Muscle of back (tissue), 13 donors: ENCODE measurements at places on chromosomes 4 and X.

- DNase-seq = no peak
These were observed 173.1 kb upstream of the KLF3 start for GRCh38 chr4:38490753-38491446.

GRCh38 chr4:67366311-67366861, 178.9 kb downstream of the CENPC start:
- no peak for DNase-seq

DNA sequence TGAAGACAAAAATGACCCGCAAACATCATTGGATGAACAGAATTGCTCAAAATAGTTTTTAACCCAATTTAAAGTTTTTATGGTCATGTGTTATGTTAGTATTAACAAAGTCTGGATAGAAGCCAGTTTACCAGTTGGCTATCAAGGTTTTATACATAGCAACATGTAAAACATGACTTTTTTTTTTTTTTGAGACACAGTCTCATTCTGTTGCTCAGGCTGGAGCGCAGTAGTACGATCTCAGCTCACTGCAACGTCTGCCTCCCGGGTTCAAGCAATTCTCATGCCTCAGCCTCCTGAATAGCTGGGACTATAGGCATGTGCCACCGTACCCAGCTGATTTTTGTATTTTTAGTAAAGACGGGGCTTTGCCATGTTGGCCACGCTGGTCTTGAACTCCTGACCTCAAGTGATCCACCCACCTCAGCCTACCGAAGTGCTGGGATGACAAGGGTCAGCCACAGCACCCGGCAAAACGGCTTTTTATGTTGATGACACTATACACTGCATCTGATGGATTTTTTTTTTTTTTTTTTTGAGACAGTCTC, 3.4 kb downstream of the SAT1 start:
- no peak for DNase-seq

DNA sequence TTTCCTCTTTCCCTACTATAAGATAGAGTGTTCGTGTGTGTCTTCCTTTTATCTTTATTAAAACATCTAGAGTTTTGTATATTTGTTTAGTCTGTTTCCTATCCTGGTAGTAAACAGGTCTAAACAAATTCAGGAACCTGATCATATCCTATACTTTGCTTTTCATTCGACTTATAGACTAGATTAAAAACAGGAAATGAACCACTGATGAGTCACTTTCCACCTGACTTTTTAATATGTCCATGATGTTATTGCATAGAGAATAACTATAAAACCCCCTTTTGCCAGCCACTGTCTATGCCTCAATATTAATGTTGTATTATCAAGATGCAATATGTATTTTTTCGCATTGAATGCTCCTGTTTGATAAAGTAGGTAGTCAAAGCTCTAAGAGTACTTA, 1794.0 kb downstream of the STIM2 start:
- no peak for DNase-seq

- peak; percentile 1 for DNase-seq
These were observed 29.3 kb upstream of the FAM47C start for GRCh38 chrX:36978886-36979285.

- no peak for DNase-seq
These were observed 700.5 kb downstream of the TRIML1 start for GRCh38 chr4:188839704-188840103.

- no peak for DNase-seq
These were observed 39.9 kb upstream of the MAP3K15 start for GRCh38 chrX:19555236-19555635.

- peak; percentile 51 for DNase-seq
These were observed 331.1 kb upstream of the SLC7A11 start for GRCh38 chr4:138573246-138573645.

DNA sequence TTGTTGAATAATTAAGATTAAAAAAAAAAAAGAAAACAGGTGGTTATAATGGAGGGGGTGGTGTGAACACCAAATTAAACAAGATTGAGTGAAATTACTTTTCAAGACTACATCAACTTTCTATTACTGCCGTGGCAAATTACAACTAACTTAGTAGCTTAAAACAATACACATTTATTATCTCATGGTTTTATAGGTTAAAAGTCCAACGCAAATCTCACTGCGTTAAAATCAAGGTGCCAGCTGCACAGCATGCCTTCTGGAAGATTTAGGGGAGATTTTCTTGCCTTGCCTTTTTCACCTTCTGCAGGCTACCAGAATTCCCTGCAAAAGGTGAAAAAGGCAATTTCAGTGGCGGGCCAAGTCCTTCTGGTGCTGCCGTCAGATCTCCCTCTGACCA, 58.5 kb downstream of the ATXN3L start:
- no peak for DNase-seq

GRCh38 chrX:22081475-22082092, 49.5 kb downstream of the PHEX start:
- no peak for DNase-seq

- peak; percentile 45 for DNase-seq
These were observed 18.4 kb upstream of the CC2D2A start for GRCh38 chr4:15451181-15451865.

GRCh38 chr4:146469022-146469421, 52.7 kb downstream of the SLC10A7 start:
- no peak for DNase-seq

- DNase-seq = no peak
These were observed 156.1 kb downstream of the ZNF330 start for GRCh38 chr4:141376769-141377168.

DNA sequence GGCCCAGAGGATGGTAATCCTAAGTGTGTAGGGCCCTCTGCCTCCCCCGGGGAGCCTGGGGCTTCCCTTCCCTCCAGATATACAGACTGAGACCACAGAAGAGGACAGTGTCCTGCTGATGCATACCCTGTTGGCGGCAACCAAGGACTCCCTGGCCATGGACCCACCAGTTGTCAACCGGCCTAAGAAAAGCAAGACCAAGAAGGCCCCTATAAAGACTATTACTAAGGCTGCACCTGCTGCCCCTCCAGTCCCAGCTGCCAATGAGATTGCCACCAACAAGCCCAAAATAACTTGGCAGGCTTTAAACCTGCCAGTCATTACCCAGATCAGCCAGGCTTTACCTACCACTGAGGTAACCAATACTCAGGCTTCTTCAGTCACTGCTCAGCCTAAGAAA, 1.9 kb downstream of the TRO start:
- DNase-seq = peak; percentile 9

DNA sequence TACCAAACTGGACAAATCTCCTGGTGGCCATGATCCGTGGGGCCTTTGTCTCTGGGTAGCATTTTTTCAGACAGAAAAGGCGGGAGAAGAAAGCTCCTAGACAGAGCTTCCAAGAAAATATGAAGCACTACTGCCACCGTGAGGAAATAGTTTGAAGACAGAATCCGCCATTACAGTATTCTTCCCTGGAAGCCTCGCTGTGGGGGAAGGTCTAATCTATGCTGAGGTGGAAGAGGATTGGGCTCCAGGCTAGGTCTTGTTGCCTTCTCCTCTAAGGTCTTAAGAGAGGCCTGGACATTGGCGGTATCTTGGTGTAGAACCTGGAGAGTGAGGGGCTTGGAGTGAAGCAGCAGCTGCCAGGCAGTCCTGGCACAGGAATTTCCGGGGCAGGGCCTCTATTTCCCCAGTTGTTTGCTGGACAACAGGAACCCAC, 218.9 kb downstream of the OR13H1 start:
- DNase-seq = peak; percentile 89

DNA sequence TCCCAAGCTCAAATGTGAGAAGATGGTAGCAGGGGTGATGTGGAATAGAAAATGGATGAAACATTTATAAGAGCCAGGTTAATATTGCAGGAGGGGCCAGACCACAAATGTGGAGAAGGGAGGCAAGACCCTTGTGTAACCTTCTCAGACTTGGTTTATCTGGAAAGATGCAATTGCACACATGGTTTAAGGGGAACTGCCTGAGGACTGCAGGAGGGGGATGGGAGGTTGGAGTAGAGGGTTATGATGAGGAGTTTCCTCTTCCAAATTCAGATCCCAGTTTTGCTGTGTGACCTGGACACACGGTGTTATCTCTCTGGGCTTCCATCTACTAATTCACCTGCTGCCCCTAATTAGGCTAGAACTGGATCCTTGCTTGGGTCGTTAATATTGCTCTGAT, 46.1 kb downstream of the RAB40AL start:
- DNase-seq = no peak

DNA sequence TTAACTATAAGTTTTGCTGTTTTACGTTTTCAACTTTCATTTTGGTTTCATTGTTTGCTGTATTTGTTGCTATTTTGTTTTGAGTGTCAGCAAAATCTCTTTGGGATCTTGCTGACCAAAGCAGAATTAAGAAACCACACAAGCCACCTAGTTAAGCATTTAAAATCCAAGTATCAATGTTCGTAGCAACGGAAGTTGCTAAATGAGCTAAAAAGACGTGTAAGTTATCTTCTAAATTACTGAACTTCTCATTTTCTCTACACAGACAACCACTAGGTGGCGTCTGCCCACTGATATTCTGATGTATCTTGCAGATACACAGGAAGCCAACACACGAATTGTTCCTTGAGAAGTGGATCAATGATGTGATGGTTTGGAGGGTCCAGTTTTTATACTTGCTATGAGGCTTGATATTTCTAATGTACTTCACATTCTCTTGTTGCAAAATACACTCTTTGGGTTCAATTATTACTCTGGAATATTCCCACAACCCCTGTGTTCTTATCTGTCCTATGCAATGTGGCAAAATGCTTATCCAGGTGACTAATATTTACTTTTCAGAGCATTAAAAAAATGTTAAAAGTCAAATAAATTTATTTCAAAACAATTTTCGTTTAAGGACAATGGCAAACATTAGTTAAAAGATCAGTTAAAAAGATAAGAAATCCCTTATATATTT, 250.5 kb downstream of the TECRL start:
- peak; percentile 76 for DNase-seq

DNA sequence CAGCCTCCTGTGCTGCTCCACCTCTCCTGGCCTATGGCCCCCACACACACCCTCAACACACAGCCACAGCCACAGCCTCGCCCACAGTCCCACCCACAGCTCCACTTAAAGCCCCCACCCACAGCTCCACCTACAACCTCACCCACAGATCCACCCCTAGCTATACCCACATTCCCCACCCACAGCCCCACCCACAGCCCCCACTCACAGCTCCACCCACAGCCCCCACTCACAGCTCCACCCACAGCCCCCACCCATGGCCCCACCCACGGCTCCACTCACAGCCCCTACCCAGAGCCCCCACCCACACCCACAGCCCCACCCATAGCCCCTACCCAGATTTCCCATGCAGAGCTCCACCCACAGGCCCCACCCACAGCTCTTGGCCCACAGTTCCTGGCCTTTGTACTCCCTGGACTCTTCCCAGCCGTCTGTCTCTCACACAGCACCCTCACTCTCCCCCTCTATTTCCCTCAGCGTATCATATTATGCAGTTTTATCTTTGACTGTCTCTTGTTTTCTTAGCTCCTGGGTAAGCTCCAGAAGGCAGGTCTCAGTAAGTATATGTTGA, 322.5 kb downstream of the EVC2 start:
- DNase-seq = no peak

DNA sequence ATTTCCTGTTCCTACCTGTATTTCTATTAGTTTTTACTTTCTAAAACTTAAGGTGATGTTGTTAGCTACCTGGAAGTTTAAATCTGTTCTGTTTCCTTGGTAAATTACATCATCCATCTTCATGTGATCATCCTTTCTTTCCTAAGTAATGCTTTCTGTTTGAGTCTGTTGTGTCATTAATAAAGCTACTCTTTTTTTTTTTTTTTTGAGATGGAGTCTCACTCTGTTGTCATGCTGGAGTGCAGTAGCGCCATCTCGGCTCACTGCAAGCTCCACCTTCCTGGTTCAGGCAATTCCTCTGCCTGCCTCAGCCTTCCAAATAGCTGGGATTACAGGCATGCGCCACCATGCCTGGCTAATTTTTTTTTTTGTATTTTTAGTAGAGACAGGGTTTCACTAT, 73.3 kb downstream of the FIP1L1 start:
- no peak for DNase-seq

GRCh38 chrX:116277351-116278225, 107.0 kb downstream of the AGTR2 start:
- DNase-seq = peak; percentile 38

- DNase-seq = peak; percentile 74
These were observed 29.6 kb downstream of the PDGFC start for GRCh38 chr4:156941940-156942548.

DNA sequence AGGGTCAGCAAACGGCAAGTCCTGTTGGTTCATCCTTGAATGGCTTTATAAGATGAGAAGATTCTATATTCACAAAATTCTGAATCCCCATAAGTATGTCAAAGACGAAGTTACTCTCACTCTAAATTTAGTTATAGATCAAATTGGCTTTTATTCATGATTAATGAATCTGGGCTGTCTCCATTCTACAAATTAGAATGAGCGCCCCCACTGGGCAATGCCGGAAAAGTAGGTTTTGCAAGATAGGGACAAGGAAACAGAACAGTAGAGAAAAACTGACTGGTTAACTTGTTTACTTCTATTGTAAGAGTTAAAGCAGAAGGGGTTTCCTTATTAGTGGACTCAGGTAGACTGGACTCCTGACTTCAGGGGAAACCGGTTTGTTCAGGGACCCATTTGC, 100.3 kb downstream of the F11 start:
- DNase-seq = no peak

GRCh38 chr4:71251261-71251660, 87.6 kb upstream of the SLC4A4 start:
- DNase-seq = no peak

- DNase-seq = peak; percentile 27
These were observed 629.1 kb upstream of the ATOH1 start for GRCh38 chr4:93199492-93199891.

- no peak for DNase-seq
These were observed 15.2 kb upstream of the FAM120C start for GRCh38 chrX:54198262-54198661.

GRCh38 chrX:37684426-37684825, 1.2 kb upstream of the XK start:
- DNase-seq = peak; percentile 6

GRCh38 chrX:12439416-12439815, 301.1 kb downstream of the FRMPD4 start:
- no peak for DNase-seq
